Glutamatergic neuron (in vitro differentiated cells): ENCODE measurements at places on chromosomes 4 and X.

GRCh38 chrX:20500949-20501348, 234.2 kb upstream of the RPS6KA3 start:
- no peak for DNase-seq

DNA sequence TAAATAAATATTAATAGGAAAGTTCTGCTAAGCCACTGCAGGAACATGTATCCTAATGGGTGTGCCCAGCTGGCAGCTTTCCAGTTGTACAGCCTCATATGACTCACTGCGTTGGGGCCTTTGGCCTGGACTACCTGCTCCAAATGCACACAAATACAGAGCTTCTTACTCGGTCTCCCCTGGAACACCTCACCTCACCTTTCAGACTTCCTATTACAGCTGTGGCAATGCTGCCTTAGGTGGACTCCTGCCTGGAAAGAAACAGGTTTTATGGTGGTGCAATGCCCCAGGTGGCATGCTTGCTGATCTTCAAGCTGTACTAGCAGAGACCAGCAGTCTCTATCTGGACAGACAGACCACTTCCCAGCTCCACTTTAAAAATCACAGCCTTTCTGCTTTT, 85.7 kb upstream of the EXOC1L start:
- no peak for DNase-seq

DNA sequence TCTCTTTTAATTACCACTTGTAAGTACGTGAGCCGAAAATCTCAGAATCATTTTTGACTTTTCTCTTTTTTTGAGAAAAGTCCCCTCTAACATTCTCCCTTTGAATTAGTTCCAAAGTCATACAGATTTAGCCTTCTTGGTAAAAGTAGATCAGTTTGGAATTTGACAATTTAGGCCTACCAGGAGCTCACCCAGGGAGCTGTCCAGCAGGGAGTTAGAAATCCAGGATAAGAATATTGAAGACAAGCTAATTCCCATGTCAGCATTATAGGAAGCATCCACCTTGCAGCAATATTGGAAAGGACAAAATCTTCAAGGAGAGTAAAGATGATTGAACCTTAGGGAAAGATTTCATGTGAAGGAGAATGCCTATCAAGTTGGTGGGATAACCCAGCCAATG, 352.2 kb upstream of the CPEB2 start:
- no peak for DNase-seq

- no peak for DNase-seq
Observed at GRCh38 chrX:63935835-63936234, 150.8 kb upstream of the ARHGEF9 start.

DNA sequence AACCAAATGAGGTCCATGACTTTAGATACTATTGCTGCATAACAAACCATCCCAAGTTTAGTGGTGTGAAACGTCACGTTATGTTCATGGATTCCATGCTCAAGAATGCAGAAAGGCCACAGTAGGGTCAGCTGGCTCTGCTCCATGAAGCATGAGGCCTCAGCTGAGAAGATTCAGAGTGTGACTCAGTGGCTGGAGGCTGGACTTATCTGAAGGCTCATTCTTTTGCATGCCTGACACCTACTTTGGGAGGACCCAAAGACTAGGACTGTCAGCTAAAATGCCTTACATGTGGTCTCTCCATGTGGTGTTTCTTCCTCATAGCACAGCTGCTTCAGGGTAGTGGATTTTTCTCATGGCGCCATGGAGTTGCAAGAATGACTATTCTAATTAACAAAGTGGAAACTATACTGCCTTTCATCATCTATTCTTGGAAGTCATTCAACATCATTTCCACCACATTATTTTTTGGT, 11.5 kb upstream of the CCDC149 start:
- no peak for DNase-seq

- DNase-seq, result no peak
Observed at GRCh38 chrX:131704136-131704695, 160.3 kb downstream of the OR13H1 start.

DNA sequence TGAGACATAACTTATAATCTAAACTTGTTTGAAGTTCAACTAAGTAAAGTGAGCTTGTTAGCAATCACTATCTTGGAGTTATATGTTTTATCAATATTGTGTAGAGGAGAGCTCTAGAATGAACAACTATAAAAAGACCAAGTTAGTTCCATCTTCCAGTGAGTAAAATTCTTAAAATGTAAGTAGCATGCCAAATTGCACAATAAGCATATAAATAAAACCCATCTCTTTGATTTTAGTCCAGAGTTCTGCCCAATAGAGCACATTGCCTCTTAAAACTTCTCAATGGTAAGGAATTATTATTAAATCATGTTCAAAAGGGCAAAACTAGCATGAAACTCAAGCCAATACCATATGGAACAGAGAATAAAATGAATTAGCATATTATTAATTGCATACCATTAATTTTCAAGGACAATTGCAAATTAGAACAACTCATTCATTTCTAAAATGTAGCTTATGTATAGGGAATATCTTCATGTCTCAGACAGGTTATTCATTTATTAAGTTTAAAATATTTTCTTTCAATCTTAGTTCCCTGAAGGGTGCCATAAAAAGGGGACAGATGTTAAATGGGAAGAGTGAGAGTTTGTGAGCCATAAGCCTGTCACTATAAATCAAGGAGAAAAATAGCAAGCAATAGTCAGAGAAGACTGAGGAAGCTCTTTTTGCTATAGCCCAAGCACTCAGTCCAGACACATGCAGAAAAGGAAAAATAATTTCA, 507.6 kb downstream of the CENPC start:
- no peak for DNase-seq

- no peak for DNase-seq
Observed at GRCh38 chrX:22399437-22400192, 126.9 kb downstream of the CBLL2 start.

- no peak for DNase-seq
Observed at GRCh38 chr4:127236889-127237288, 395.9 kb upstream of the INTU start.

- no peak for DNase-seq
Observed at GRCh38 chr4:41792166-41792565, 43.6 kb upstream of the PHOX2B start.

GRCh38 chr4:181176306-181176705, 1066.9 kb upstream of the TENM3 start:
- DNase-seq, result no peak

DNA sequence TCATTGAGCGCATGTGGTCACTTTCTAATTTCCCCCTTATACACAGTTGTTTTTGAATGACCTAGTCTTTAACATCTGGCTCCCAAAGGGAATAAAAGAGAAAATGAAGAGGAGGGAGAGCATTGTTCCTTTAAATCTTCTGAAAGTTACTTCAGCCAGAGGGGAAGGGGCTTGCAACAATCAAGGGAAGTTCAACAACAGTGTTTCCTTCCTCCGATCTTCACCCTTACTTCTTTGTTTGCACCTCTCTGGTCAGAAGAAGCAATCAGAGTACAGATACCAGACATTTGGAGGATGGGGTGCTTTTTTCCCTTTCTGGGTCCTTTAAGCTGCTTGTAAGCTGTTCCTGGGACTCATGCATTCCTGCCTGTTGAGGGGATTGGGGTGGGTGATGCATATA, 125.4 kb downstream of the TBC1D19 start:
- DNase-seq, result no peak

DNA sequence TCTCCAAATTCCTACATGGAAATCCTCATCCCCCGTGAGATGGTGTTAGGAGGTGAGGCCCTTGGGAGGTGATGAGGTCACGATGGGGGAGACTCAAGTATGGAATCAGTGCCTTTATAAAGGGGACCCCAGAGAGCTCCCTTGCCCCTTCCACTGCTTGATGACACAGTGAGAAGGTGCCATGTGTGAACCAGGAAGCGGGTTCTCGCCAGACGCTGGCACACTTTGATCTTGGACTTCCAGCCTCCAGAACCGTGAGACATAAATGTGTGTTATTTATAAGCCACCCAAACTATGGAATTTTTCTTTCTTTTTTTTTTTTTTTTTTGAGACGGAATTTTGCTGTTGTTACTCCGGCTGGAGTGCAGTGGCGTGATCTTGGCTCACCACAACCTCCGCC, 237.6 kb downstream of the DHRSX start:
- no peak for DNase-seq

- DNase-seq, result peak; percentile 78
Observed at GRCh38 chrX:77493677-77494553, 46.7 kb downstream of the FGF16 start.

DNA sequence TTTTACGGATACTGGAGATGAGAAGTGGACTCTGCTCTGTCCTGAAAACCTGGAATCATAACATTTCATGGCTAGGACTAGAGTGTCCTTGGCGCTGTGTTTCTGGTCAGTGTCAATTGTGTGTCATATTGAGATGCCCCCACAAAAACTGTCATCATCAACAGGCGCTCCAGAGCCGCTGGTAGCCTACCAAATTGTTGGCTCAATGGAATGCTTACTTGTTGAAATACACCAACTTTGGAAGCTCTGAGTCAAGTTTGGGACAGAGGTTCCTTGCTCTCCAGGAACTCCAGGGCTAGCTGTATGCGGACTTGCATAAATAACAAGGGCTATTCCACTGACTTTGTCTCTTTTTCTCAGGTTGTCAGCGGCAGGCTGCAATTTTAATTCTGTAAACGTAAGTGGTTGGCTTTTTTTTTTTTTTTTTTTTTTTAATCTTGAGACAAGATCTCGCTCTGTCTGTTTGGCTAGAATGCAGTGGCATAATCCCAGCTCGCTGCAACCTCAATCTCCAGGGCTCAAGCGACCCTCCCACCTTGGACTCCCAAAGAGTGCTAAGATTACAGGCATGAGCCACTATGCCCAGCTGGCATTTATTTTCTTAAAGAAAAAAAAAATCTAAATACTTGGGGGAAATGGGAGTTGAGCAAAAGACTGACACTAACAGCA, 871 bp upstream of the HPGD start:
- no peak for DNase-seq

DNA sequence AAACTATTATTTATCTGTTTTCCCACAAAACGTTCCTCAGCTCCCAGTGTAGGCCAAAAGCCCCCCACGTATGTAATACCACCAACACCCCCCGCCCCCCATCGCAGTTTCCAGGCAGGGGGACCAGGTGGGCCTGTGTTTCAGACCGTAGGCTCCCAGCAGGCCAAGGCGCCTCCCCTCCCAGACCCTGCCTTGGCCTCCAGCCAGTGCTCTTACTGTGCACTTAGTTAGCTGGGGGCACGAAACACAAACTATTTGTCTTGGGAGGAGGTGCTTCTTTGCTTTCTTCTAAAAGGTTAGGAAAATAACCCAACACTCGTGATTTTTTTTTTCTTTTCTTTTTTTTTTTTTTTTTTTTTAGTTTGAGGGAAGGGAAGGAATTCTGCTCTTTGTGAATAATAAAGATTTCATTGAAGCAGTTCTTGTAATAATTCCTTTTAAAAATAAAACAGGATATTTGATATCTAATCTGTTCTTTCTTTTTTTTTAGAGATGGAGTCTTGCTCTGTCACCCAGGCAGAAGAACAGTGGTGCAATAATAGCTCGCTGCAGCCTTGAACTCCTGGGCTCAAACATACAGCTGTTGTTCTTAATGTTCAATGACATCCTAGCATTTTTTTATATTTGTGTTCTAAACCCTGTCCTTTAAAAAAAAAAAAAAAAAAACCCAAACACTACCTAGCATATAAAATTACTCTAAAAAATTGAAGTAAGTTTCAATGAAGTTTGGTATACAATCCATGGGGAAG, 83.0 kb upstream of the CLDN34 start:
- no peak for DNase-seq

GRCh38 chr4:168618577-168619265, 121.9 kb downstream of the PALLD start:
- DNase-seq, result no peak

- no peak for DNase-seq
Observed at GRCh38 chrX:40976981-40977380, 108.3 kb upstream of the USP9X start.

DNA sequence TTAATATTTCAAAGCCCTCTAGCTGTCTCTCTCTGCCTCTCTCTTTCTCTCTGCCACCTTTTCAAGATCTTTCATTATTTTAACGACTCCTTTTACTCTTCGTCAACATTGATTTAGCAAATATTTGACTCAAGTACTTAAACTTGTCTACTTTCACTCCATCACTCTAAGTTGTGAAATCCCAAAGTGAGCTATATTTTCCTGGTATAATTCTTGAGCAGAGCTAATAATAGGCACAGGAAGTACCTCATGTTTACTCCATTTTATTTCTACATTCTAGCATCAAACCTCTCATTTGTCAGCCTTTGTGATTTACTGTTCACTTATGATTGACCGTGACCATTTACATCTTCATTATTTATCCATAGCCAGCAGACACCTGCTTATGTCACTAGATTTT, 482.5 kb downstream of the RPA4 start:
- DNase-seq, result no peak

GRCh38 chr4:142091085-142091513, 454.7 kb downstream of the IL15 start:
- DNase-seq, result no peak

DNA sequence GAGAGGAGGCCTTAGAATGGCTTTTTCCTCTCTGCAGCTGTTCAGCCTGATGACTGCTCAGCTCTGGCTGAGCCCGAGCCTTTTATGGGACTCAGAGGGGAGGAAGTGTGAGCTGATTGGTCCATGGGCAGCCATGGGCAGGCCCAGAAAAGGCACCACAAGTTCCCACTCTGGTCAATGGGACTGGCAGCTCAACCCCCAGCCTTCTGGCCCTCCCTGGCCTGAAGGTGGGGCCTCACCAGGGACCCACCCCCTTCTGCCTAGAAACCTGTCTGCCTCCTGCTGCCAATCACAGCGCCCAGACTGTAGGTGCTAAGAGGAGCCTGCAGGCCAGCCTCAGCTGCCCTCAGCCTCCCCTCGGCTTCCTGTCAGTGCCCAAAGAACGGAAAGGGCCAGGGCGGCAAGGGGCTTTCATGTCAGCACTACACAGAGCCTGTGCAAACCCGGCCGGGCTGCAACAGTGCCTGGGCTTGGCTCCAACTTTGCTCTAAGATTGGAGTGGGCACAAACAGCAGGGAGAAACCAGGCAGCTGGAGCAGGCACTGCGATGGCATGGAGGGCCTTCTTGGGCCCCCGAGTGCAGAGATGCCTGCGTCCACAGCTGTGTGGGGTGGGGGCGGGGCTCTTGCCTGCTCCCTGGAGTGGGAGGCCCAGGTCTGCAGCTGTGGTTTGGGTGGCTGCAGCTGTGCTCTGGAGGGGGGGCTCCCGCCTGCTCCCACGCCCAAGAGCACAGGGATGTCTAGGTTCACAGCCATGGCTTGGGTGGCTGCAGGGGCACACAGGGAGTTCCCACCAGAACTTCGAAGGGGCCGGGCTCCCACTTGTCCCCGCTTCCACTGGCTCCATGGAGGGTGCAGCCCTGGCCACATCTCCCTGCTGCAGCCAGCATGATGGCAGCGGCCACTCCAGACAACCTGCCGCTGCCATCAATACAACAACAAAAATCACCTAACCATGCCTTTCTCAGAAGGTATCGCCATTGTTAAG, 92.6 kb downstream of the NXF2 start:
- no peak for DNase-seq

GRCh38 chrX:48934581-48935300, 15.9 kb upstream of the PIM2 start:
- DNase-seq, result no peak

- DNase-seq, result no peak
Observed at GRCh38 chrX:6257025-6257424, 28.4 kb upstream of the NLGN4X start.

GRCh38 chr4:72899621-72900020, 169.9 kb downstream of the COX18 start:
- DNase-seq, result no peak
